Caudate nucleus (tissue), 63 donors: ENCODE measurements at places on chromosomes 7 and 10.

DNA sequence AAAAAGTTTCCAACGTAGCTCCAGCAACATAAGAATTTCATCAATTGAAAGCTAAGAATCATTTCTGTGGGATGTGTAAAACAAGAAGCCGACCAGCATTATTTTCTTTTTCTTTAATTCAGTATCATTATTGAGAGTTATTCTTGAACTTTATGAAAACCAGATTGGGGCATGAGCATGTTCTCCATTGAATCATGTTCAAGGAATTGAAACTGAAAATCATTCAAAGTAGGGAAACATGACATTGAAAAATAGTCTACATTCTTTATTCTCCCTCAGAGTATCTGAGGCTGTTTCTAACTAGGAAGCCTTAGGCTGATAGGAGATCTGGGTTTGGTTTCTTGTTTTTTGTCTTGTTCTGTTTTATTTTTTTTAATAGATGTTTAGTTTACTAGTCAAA is 253.7 kb downstream of the DYNC1I1 start:
- no peak for DNase-seq

DNA sequence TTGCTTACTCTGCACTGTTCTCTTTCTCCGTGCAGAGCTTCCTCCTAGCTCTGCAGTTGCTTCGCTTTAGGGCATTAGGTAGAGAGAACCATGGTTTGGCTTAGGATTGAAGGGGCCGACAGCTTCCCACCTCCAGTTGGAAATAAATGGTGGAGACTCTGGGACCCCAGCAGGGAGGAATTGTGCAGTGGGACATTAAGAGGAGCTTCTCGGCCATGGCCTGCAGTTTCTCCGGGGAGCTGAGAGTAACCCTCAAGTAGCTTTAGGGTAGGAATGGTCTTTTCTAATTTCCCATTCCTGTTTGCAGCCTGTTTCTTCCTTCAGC is 1.2 kb downstream of the SUFU start:
- no peak for DNase-seq

DNA sequence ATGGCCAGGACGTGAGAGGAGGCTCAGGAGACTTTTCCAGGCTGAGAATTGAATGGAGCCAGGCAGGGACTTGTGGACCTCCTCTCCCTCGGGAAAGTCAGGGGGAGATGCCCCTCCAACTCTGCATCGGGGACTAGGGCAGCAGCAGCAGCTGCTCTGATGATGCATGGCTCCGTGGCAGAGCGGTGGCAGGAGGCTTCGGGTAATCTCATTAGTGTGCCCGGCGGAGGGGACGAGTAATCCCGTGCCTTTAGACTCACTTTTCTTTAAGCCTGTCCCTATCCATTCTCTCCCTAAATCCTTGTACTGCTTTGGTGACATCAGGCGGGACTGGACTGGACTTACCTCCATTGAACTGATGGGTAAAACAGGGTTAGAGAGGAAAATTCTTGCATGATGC is 75.1 kb downstream of the ZMIZ1 start:
- no peak for DNase-seq

DNA sequence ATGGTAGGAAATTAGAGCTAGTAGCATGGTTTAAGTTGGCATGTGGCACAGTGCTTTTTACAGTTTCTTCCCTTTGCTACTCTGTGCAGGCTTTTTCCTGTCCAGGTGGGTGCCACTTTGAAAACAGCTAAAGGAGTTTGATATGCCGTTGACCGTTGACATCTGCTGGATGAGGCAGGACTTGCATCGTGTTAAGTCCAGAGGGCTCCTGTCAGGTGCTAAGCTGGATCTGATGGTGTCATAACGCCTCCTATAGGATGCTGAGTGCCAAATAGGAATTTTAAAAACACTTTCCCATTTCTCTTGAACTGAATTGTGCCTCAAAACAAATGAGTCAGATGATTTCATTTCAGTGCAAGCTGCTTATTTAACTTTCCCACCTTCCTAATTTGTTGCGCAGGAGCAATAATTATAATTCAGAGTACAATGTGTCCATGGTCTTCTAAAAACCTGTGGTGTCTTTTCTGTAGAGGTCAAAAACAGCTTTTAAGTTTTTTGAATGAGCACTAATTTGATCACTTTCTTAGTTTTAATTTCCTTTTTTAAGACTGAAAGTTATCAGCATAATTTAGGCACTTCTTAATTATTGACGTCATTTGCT is 178.3 kb downstream of the CDCA7L start:
- DNase-seq: no peak

GRCh38 chr7:152392254-152392653 is 43.5 kb downstream of the KMT2C start:
- DNase-seq: no peak

GRCh38 chr7:74221713-74222112 is 11.9 kb downstream of the LAT2 start:
- no peak for DNase-seq

GRCh38 chr7:44637788-44638594 is 31.6 kb downstream of the OGDH start:
- peak; percentile 41 for DNase-seq

DNA sequence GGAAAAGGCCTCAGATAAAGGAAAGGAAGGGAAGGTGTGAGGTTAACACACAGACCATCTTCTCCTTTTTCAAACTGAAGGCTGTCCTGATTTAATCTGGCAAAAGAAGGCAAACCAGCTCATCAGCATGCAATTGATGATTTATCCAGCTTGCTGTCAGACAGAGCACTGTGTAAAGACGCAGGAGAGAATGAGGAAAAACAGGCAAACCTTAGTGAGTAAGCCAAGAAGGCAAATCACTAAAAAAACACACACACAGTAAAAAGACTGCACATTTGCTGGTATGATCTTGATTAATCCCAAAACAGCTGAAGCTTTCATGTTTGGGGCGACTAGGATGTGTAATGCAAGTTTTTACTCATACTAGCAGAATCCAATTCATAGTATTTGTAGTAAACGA is 65.8 kb upstream of the SKAP2 start:
- no peak for DNase-seq

- no peak for DNase-seq
These were observed 318.5 kb upstream of the ZWINT start for GRCh38 chr10:56679578-56679977.

GRCh38 chr7:41882256-41882655 is 179.4 kb upstream of the INHBA start:
- no peak for DNase-seq

DNA sequence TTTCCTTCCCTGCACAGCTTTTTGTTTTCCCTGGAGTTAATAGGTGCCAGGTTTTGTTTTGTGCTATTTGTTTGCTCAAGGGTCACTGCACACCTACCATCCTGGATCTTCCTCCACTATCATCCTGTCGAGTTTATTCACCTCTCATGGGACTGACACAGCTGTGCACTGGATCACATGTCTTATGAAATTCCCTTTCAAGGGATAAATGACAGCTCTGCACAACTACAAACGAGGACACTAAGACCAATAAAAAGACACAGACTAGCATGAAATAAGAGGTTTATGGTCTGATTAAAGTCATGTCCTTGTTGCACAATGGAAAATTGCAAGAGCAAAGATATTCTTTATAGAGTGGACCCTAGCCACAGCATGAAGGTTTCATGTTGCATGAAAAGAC is 76.7 kb upstream of the SFMBT2 start:
- no peak for DNase-seq

- no peak for DNase-seq
These were observed 271.7 kb downstream of the BICC1 start for GRCh38 chr10:58784361-58784760.

DNA sequence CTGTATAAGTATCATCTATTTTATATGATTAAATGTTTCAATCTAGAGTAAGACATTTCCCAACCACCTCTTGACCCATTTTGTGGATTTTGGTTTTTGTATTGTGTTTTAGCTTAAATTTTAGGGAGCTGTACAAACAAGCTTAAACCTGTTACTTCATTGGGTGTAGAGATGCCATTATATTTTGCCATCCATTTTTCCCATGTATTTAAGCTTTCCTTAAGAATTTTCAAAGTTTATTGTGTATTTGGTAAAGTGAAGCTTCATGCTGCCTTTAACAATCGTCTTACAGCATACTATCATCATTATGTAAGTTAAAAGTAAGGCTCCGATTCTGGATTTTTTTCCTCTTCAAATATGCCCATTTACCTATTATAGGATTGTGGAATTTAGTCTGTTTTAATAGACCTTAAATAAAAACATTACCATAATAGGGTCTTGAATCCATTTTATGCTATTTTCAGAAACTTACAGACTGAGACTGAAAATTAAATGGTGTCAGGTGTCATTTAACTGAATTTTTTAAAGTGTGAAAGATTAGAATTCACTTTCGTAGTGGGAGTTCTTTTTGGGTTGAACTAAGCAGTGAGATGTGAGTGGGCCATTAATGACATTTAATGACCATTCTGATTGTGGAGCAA is 2.2 kb downstream of the KMT2E start:
- DNase-seq: no peak

DNA sequence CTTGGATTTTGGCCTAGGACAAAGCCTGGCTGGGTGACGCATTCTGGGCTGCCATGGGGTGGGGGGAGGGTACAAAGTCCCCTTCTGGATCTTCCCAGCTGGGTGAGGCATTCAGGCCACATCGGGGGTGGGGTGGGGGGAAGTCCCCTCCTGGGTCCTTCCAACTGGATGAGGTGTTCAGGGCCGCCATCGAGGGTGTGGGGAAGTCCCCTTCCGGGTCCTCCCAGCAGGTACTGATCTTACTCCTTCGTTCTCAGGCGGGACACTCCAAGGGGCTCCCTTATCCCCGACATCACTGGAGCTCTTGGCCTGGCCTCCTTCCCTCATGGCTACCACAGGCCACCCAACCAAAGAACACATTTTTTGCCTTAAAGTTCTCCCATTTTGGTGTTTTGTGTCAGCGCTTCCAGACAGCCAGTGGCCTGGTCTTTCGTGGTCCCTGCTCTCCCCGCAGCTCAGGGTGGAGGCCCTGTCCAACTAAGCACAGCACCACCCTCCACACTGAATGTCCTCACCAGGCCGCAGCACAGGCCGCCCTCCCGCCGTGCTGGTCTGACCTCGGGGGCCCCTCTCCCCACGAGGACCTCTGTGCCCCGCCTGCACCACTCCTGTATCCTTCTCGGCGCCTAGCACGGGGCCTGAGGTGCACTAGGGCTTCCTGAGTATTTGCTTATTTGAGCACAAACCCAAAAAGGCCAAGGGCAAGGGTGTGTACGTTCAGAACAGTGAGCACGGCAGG is 38.5 kb downstream of the EN2 start:
- DNase-seq: no peak

GRCh38 chr7:21891291-21891690 is 54.4 kb downstream of the CDCA7L start:
- no peak for DNase-seq

DNA sequence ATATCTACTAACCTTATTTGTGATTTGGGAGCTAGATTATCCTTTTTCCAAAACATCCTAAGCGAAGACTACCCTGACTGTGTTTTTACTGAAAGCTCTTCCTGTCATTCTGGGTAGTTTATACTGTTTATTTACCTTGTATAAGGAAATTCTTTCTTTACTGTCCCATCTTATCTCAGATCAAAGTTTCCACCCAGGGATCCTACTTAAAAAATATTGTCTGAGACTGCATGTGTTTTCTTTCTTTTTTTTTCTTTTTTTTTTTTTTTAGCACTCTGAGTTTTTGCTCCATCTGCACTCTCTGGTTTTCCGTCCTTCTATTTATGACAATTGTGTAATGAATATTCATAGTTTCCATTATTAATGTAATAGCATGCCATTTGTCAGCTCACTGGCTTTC is 26.5 kb downstream of the CDK14 start:
- no peak for DNase-seq

GRCh38 chr10:132888898-132889490 is 53.4 kb downstream of the CFAP46 start:
- DNase-seq: no peak

DNA sequence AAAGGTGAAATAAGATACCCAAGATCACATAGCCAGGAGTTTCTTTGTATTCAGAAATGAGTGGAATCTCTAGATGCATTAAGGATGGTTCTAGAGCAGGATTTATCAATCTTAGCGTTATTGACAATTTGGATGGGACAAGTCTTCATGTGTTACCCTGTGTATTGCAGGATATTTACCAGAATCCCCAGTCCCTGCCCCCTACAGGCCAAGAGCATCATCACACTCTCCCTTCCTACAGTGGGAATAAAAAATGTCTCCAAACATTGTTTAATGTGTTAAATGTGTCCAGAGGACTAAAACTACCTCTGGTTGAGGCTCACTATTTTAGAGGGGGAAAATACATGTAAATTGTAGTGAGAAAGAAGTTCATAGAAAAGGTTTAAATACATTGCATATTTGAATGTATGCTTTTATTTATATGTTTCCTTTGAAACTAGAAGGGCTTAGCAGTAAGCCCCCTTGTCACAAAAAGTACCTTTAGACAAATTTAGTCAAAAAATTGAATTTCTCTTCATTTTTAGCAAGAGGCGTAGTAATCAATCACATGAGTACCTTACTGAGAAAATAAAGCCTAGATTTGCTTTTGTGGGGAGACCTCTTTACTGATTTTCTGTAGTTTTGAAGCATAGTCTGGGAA is 141.2 kb downstream of the MLLT10 start:
- no peak for DNase-seq

DNA sequence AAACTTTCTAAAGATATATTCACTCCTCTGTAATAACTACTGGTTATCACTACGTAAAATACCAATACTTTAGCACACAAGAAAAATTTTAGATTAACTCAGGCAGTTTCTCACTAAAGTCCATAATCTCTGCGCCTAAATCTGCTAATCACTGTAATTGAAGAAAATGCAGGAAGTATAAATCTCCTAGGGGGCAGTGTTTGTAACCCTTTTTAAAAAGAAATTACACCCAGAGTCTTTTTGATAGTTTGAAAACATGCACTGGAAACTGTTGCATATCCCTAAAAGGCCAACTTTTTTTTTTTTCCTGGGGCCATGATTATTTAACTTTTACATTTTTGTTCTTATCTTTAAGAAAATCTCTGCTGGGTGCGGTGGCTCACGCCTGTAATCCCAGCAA is 209.6 kb downstream of the KIAA1217 start:
- no peak for DNase-seq

GRCh38 chr10:11387551-11388222 is 223.8 kb downstream of the USP6NL start:
- DNase-seq: no peak

DNA sequence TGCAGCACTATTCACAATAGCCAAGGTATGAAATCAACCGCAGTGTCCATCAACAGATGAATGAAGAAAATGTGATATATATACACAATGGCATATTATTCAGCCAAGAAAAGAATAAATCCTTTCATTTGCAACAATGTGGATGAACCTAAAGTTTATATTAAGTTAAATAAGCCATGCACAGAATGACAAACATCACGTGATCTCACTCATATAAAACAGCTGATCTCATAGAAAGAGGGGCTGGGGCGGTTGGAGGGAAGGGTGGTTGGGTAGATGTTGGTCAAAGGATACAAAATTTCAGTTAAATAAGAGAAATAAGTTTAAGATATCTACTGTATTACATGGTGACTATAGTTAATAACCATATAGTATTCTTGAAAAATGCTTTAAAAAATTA is 502.1 kb downstream of the KCNMA1 start:
- DNase-seq: no peak
